ENCODE measurements at places on chromosomes 2 and 18.

DNA sequence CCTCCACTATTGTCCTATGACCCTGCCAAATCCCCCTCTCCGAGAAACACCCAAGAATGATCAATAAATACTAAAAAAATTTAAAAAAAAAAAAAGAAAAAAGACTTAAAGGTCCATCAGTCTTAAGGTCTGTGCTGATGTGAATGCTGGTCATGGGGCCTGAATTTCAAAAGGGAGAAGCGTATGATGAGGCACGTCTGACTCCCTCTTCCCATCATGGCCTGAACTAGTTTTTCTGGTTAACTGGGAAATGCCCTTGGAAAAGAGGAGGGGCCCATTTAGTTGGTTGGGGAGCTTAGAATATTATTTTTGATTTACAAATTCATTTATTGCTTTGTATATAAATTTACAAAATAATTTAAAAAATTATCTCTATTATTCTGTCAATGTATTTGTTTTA, 291.0 kb upstream of the CDH19 start:
- no peak for DNase-seq

- no peak for DNase-seq
These were observed 31.5 kb upstream of the ATIC start for GRCh38 chr2:215280326-215280725.

DNA sequence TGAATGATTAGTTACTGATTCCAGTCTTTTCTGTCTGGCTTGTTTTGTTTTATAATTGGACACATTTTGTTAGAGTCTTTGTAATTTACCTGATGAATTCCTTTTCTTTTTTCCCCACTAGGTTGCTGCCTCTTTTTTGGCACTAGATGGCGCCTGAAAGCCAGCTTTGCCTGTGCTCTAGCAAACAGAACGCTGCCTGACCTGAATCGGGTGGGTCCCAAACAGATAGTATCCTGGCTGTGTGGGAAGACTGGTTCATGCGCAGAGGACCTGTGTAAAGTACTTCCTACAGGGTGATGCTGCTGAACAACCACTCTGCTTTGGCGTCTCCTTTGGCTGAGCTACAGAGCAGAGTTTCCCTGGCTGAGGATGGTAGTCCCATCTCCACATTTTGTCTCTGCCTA, 288.2 kb downstream of the IKZF2 start:
- peak; percentile 48 for DNase-seq

DNA sequence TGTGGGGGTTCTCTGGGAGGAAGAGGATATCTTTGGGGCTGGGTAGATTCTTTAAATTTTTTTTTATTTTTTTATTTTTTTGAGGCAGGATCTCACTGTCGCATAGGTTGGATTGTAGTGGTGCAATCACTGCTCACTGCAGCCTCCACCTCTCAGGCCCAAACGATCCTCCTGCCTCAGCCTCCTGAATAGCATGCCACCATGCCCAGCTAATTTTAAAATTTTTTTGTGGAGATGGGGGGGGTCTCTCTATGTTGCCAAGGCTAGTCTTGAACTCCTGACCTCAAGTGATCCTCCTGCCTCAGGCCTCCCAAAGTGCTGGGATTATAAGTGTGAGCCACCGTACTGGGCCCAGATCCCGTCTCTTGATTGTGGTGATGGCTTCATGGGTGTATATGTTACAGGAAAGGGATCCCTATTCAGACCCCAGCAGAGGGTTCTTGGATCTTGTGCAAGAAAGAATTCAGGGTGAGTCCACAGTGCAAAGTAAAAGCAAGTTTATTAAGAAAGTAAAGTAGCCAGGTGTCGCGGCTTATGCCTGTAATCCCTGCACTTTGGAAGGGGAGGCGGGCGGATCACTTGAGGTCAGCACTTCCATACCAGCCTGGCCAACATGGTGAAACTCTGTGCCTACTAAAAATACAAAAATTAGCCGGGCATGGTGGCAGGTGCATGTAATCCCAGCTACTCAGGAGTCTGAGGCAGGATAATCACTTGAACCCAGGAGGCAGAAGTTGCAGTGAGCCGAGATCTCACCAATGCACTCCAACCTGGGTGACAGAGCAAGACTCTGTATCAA, 2.0 kb upstream of the C2orf68 start:
- no peak for DNase-seq

GRCh38 chr2:170054997-170055396, 123.0 kb upstream of the MYO3B start:
- no peak for DNase-seq

DNA sequence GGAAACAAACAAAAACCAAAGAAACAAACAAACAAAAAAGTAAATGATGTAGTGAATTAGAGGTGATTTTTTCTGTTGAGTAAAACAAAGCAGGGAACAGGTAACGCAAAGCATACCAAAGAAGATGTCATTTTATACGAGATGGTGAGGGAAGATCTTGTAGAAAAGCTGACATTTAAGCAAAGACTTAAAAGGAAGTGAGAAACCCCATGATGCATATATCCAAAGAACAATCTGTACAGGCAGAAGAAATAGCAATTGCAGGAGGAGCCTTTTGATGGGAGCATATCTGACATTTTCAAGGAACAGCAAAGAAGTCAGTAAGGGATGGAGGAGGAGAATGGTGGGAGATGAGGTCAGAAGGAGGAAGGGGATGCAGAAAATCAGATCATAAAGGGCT, 63.0 kb downstream of the KIDINS220 start:
- DNase-seq = no peak

GRCh38 chr2:42809819-42810120, 17.4 kb upstream of the HAAO start:
- DNase-seq = peak; percentile 62

GRCh38 chr2:109182426-109182825, 53.4 kb downstream of the SH3RF3 start:
- no peak for DNase-seq

DNA sequence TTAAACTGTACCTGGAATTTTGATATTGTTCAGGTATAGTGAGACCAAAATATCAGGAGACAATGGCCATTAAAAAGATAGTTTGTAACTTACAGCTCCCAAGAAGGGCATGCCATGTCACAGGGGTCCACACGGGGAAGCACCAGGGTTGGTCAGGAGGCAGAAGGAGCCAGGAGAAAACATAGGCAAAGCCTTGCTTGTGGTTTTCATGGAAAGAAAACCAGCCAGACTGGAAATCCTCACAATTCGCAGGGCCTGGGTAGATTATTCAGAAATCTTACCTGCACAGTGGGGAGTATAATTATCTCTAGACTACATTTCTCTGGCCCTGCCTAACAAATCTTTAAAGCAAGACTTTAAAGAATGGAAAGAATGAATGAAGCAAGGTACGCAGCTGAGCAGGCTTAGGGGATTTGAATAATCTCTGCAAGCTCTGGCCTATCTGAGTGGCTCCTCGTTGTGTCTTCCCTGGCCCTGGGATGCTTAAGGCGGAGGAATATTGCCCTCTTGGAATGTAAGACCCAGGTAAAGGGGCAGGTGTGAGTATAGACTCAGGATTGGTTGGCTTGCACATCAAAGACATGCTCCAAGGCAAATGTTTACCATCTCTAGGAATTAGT, 66.9 kb upstream of the CDC42EP3 start:
- DNase-seq = no peak

- no peak for DNase-seq
These were observed 128.1 kb upstream of the HDAC4 start for GRCh38 chr2:239528883-239529282.

DNA sequence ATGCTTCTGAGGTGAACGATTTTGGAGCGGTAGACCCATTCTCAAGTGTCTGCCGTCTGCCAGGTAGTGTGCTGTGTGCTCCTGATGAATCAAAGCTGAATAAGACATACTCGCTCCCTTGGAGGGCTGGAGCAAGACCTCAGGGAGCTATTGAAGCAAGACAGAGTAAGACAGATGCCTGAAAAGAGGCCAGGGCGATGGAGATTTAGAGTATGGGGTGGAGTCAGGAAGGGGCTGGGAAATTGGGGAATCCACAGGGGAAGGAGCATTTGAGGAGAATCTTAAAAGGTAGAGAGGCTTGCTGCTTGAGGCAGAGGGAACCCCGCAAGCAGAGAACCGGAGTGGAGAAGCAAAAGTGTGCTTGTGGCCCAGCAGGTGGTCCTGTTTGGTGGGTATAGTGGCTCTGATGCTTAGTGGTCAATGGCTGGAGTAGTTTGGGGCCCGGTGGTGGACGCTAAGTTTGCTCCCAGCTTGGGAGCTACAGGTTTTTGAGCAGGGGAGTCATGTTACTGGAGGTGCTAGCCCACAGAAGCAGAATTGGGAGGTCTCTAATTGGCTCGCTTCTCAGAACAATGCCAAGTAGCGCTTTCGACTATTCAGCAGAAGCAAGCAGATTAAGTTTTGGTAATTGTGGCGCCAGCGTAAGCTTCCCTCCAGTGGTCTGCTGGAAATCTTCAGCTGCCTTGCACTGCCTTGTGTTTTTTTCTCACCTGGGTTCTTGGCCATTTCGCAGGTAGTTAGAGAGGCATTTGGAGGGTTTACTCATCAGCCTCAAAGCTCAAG, 2.0 kb downstream of the CNNM4 start:
- DNase-seq = no peak

GRCh38 chr2:88874063-88874657, 182.7 kb downstream of the RPIA start:
- peak; percentile 30 for DNase-seq

DNA sequence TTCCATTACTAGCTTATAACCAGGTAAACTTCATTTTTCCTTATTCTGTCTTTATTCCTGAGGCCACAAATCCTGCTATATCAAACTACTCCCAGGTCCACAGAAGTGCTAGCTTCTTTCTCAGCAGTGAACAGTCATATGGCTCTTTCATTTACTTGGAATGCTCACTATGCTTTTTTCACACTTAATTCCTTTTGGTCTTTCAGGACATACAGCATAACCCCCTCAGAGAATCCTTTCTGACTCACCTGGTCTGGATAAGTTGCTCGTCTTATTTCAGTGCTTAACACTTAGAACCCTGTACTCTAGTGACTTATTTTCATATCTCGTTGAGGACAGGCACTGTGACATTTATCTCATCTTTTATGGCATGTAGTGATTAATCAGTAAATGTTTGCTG, 325.0 kb upstream of the UBE2E3 start:
- no peak for DNase-seq
